Cortex of kidney (tissue), 1 donor: ENCODE measurements at places on chromosomes 2 and 18.

DNA sequence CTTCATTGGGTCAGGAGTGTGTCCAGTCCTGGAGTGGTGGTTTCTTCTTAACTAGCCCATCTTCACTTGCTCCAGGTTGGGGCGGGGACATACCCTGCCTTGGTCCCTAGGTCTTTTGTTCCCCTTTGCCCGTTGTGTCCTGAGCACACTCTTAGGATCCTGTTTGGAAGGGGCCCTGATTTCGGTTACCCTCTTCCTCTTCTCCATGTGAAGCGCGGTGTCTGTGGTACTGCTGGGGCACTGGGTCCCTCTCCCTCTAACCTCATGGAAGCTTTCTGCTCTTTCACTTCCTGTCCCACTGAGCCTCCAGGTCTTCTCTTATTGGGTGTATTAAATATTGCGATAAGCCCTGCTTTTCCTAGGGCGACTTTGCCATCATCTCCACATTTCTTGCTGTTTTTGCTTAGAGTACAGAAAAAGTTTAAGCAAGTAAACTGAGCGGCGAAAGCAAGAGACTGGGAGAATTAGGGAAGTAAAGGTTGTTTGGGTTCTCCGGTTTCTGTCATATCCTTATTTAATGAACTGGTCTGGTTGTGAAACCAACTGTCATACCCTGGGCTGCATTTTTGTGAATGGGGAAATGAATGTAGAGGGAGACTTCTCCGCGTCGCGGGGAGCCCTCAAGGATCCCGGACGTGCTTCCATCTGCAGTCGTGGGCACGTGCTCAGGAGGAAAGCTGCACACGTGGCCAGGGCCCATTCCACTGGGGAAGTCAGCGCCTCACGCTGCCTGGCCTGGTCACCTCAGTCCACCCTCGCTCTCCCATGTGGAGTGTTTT lies 73.8 kb upstream of the B3GNT7 start:
- DNase-seq = no peak

- DNase-seq = no peak
These were observed 479.7 kb upstream of the ID2 start for GRCh38 chr2:8202132-8202531.

- no peak for DNase-seq
These were observed 197.0 kb downstream of the HRH4 start for GRCh38 chr18:24657444-24657842.

DNA sequence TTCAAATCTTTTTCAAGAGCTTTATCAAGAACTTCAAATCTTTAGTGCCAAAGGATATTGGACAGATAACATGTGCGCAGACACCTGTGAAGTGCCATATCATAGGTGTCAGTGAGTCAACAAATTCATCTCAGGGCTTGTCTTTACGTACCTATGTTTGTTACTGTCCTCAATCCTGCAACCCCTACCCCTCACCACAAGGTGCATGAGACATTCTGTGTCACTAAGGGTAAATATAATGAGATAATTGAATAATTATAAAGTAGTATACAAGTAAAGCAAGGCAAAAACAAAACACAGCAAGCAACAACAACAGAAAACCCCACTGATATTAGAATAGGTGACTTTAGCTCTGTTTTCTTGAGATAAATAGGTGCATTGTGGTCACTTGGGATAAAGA lies 1495.8 kb upstream of the TMEFF2 start:
- no peak for DNase-seq

GRCh38 chr2:55087936-55088335 lies 37.7 kb upstream of the RTN4 start:
- no peak for DNase-seq

GRCh38 chr18:79046522-79046921 lies 22.7 kb upstream of the ATP9B start:
- no peak for DNase-seq

DNA sequence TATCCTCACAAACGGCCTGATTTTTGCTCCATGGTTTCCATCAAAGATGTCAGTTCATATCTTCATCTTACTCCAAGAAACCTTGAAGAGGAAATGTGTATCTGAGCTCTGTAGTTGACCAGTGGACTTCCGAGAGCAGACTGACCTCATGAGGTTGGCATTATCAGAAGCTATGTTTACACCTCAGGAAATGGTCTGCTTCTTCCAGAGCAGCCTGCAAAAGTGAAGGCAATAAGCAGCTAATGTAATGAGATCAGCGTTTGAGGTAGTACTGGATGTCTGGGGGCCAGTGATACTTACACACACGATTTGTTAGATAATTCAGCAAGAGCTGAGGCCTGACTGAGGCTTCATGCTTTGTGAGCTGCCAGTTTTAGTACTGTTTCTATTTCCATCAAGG lies 189.7 kb downstream of the LRRTM1 start:
- DNase-seq = no peak

GRCh38 chr18:57529151-57529550 lies 57.4 kb downstream of the FECH start:
- DNase-seq = no peak

GRCh38 chr2:24457696-24458386 lies 33.2 kb upstream of the NCOA1 start:
- no peak for DNase-seq

DNA sequence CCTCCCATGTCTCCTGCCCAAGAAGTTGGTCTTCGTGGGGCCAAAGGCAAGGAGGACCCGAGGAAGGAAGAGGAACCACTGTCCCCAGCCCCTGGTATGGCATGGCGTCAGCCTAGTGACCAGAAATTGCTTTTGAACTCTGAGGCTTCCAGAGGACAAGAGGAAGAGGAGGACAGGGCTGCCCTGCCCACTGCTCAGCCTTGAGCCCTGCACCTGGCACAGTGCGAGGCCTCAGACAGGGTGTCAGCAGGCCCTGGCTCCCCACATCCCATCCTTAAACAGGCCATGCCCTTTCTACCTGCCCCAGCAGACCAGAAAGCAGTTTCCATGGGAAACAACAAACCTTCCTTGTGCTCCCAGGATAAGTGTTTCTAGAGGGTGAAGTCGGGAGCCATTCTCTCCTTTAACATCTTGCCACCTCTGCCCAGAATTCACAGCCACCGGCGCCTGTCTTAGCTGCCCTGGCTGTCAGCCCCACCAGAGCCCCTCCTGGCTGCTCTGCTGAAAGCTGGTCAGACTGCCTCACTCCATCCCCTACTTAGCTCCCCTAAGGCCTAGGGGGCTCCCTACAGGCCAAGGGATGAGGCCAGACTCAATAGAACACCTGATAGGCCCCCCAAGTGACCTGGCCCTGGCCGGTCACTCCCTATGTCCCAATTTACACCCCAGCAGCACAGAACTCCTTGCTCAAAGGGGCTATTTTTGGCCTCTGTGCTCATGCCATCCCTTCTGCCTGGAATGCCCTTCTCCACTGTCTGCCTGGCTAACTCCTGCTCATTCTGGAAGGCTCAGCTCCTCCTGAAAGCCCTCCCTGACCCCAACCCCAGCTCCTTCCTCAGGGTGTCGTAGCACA lies 20.6 kb downstream of the ATOH8 start:
- no peak for DNase-seq

GRCh38 chr18:6773777-6774176 lies 44.3 kb downstream of the ARHGAP28 start:
- no peak for DNase-seq

GRCh38 chr18:77251730-77252050 lies 2.0 kb downstream of the GALR1 start:
- DNase-seq = no peak

GRCh38 chr18:37298816-37299215 lies 266.8 kb downstream of the CELF4 start:
- no peak for DNase-seq

DNA sequence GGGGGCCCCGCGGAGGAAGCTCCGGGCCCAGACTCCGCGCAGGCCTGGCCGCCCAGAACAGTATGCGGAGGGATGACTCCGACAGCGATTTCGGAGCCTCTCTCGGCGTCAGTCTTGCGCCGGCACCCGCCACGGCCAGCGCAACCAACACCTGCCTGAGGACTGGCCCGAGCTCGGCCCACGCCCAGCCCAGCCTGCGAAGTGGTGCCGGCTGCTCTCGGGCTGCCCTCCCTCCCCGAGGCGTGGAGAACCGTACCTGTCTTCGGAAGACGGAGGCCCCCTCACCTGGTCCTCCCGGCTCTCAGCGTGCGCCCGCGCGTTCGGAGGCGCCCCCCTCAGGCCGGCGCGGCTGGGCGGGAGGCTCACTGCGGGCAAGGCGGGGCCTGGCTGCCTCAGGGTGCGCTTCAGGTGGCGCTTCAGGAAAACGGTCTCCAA lies at the start of gene M1AP:
TSS of gene M1AP (minus strand) at position 322 of the 435 bp plus-strand sequence. CDS start 8,055 bp downstream, outside the sequence.
- DNase-seq = no peak

- no peak for DNase-seq
These were observed 191.1 kb downstream of the CDH2 start for GRCh38 chr18:27985832-27986231.

- no peak for DNase-seq
These were observed 262.0 kb downstream of the DLGAP1 start for GRCh38 chr18:4193086-4193485.

GRCh38 chr18:74803769-74804168 lies 206.1 kb downstream of the ZNF407 start:
- no peak for DNase-seq

DNA sequence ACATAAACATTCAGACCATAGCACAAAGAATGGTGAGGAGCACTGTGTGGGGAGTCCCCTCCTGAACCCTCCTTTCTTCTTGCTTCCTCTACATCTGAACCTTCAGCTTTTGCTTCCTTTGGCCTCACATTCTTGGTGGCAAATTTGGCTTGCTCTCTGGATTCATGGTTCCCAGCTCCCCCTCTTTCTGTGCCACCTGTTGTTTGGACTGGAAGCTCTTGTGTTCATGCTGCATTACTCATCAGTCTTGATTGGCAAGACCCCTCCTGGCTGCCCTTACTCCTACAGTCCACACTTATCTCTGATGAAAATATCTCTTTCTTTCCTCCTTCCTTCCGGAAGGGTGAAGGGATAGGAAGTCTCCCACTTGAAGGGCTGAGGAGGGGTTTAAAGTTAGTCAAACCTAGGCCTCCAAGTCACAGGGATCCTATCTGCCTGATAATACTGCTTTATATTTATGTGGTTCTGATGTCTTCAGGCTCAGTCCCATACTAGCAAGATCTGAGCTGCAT lies 70.0 kb downstream of the MYO3B start:
- DNase-seq = no peak

DNA sequence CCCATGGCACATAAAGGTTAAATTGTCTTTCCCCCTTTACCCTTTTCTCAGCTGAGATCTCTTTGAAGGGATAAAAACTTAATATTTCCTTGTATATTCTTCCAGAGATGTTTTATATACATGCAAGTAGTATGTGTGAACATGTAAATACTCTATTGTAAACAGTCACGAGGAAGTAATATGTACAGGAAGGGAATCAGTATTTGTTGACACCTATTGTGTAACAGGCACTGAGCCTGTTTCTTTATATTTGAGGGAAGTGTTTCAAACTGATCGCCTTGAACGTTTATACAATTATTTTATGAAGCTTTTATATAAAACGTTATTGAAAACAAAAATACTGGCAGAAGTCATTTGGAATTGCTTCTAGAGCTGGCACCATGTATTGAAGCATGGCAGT lies 13.2 kb downstream of the RALBP1 start:
- no peak for DNase-seq

DNA sequence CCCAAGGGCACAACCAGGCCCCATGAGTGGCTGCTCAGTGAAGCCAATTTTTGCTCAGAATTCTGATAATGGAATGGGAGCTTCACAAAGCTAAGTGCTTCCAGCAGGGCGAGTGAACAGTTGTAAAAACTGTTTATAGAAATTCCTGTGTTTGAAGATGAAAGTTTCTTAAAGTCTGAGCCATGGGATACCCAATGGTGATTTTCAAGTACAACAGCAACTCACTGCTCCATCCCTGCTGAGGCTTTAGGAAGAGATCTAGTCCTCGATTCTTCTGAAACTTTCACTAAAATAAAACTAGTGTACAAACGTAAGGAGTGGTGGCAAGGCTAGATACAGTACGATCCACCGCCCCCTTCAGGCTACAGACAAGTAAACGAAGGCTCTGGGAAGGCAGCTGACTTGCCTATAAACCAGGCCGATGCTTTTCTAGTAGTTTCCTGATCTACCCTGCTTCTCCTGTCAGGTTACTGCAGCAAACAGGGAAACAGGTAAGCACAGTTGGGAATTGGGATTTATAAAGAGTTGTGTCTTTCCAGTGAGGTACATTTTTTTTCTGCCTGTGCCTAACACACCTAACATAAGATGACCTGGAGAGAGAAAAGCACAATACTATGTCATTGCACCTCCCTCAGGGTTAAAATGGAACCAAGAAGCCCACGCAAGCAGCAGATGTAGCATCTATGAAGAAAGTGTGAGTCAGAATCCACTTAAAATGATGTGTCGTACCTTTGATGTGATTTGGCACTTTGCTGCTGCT lies 108.7 kb downstream of the UXS1 start:
- no peak for DNase-seq

DNA sequence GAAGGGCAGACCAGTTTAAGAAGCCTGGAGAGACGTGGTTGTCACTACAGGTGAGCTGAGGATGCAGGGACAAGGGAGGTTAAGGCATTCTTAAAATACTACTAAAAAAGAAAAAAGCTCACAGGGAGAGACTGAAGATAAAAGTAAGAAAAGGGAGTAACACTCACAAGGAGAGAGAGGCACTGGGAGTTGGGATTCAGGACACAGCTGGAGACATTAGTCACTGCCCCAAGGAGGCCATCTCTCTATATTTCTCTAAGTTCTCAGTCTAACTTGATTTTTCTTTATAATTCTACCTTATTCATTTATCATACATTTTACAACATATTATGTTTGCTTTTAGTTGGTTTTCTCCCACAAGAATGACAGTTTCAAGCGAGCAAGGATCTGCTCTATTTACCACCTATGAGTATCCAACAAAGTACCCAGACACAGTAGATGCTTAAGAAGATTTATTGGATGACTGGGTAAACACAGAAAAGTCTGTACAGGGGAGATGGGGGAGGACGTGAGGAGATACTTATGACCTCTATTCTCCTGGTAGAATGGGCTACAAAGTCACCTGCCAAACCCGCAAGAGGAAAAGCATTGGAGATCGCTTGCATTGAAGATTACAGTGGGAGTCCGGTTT lies 2.2 kb downstream of the SERPINE2 start:
- DNase-seq = no peak

GRCh38 chr18:8951491-8951890 lies 151.0 kb upstream of the NDUFV2 start:
- DNase-seq = no peak

- DNase-seq = no peak
These were observed 13.5 kb upstream of the CSRNP3 start for GRCh38 chr2:165456027-165456426.

- no peak for DNase-seq
These were observed 61.9 kb downstream of the AQP4 start for GRCh38 chr18:26803643-26804042.

GRCh38 chr2:177383935-177384334 lies 8.6 kb upstream of the AGPS start:
- DNase-seq = no peak

- DNase-seq = no peak
These were observed 3.4 kb upstream of the ADD2 start for GRCh38 chr2:70771446-70771845.

DNA sequence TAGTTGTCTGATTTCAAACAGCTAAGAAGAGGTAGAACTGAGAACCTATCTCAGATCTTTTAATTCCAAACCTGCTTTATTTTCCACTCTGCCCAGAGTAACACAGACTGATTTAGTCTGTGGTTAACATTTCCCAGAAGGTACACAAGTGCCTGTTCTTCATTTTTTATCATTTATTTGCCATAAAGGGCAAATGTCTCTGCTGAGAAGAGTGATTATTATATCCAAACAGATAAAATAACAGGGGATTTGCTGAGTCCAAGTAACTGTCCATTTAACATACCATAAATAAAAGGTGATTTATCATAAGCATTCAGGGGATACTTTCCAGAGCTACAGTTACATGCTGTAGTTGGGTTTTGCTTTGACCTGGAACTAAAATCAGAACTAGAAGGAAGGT lies 617.7 kb downstream of the MBD2 start:
- no peak for DNase-seq

GRCh38 chr2:19224486-19224885 lies 133.9 kb downstream of the OSR1 start:
- DNase-seq = no peak
